Heart right ventricle (tissue), 16 donors: ENCODE measurements at places on chromosomes 6 and 20. TPM values are rescaled to one million over a fixed set of nuclear protein-coding genes. Genes with fewer than 3 reads are reported as not detected.

MAPK13 gene
- total RNA-seq: 1.8 TPM

GRCh38 chr6:558959-559358, 97.9 kb downstream of the HUS1B start:
- no peak for DNase-seq

GRCh38 chr6:163147994-163148393, 266.5 kb upstream of the QKI start:
- DNase-seq: no peak

- DNase-seq: no peak
Measured at GRCh38 chr6:146642921-146643320, 44.1 kb downstream of the ADGB start.

- DNase-seq: no peak
Measured at GRCh38 chr6:149053848-149054558, 263.5 kb upstream of the TAB2 start.

DNA sequence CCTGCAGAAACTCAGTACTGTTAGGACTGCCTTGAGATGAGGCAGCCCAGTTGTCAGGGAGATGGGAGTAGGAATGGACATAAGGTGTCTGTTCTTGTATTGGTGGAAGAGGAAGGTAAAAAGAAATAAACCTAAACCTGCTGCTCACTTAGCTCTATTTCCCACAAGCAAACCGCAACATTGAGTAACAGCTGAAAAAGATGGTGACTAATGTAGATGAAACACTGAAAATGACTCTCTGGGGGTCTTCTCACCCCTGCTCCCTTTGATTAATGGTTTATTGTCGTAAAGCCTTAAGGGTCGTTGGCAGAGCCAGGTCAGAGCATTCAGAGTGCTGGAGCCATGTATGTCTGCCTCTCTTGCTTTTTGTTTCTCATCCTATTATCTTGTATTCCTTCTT, 87.5 kb downstream of the FOXO3 start:
- DNase-seq: no peak

SAPCD1 gene
- total RNA-seq: 0.59 TPM

TCP11 gene
- total RNA-seq: not detected

- no peak for DNase-seq
Measured at GRCh38 chr6:37024656-37025337, 19.3 kb downstream of the FGD2 start.

IRF4 gene
- total RNA-seq: 0.05 TPM

DNA sequence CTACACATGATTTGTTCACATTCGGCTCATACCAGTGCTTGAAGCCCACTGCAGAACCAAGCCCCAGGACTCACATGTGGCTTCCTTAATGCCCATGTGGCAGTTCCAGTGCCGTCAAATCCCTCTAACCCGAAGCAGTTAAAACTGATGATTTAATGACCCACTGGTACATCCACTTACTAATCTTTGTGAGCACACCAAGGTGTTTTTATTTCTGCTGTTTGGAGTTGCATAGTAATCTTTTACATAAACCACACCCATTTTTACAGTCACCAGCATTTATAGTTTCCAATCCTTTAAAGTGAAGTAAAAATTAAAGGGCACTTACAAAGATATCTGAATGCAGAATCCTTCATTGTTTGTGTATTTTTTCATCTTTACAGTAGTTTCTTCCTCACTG, 232.0 kb downstream of the ANKRD60 start:
- no peak for DNase-seq

DNA sequence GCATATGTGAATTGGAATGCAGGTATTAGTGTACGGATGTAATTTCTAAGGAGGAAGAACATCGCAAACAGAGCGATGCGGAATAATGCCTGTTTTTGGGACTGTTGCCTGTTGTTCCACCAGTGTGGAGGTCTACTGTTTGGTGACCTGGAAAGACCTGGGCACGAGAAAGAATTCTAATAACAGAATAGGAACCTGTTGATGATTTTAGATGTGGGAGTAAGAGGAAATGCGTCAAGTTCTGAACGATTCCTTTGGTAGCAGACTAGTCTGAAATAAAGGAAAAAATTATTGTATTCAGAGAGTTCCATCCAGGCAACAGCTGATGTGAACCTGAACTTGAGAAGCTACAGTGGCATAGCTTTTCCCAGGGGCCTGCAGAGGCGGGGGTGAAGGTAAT, 192.1 kb downstream of the DTNBP1 start:
- DNase-seq: no peak

DNA sequence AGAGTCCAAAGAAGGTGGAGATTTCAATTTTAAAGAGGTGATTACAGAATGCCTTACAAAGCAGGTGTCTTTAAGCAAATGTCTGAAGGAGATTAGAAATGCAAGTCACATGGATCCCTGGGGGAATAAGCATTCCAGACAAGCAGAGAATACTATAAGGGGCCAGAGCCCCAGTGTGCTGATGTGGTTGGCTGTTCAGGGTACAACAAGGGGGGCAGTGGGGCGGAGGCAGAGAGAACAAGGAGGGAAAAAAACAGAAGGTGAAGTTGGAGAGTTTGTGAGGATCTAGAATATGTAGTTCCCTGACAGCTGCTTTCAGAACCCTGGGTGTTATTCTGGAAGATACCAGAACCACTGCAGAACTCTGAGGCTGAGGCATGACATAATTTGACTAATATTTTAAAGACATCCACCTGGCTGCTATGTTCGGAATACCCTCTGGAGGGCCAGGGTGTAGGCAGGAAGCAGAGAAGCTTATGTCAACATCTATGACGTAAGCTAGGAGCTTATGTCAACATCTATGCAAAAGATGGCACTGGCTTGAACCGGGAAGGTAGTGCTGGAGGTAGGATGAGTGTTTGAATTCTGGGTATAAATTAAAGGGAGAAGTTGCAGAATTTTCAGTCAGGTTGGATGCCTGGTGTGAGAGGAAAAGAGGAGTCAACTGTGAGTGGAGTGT, 276.3 kb upstream of the AGPAT4 start:
- no peak for DNase-seq

- DNase-seq: no peak
Measured at GRCh38 chr6:166456395-166457156, 73.8 kb upstream of the MPC1 start.

DNA sequence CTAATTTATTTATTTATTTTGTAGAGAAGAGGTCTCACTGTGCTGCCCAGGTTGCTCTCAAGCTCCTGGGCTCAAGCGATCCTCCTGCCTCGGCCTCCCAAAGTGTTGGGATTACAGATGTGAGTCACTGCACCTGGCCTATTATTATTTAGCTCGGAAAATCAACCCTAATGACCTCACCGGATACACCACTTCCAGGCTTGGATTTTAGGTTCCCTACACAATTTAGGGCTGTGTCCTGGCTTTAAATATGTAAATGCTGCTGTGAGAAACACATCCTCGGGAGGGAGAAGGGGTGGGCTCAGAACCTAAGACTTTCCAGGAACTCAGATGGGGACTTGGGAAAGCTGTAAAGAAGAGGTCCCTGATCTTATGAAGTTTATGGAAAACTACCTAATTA, 51.0 kb upstream of the SLC32A1 start:
- DNase-seq: no peak

- DNase-seq: no peak
Measured at GRCh38 chr6:142784344-142784743, 160.6 kb downstream of the HIVEP2 start.

GRCh38 chr20:50073500-50073899, 39.5 kb downstream of the UBE2V1 start:
- DNase-seq: no peak

GSTA2 gene
- total RNA-seq: not detected

- DNase-seq: no peak
Measured at GRCh38 chr6:143733510-143733909, 55.7 kb downstream of the PHACTR2 start.

GRCh38 chr20:14570811-14571210, 233.4 kb upstream of the FLRT3 start:
- DNase-seq: no peak

GRCh38 chr6:160103825-160104100, 17.9 kb upstream of the SLC22A1 start:
- no peak for DNase-seq

DNA sequence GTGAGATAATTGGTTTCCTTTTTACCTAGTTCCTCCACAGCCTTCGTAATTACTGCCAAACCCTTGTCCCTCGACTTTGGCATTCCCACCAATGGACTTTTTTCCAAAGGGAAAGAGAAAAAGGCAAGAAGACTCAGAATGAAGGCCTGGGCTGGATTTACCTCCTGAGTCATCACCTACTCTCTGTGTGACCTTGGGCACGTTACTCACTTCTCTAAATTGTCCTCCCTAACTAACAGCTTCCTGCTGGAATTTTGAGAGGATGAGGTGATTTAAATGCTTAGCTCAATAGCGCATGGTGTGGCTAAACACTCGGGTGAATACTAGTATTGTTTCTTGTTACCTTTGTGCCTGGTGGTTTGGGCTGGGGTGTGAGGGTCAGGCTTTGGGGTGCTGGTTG, 146.6 kb downstream of the DHX35 start:
- DNase-seq: no peak

ZNF391 gene
- total RNA-seq: 1.5 TPM

GRCh38 chr6:21420926-21421325, 172.6 kb upstream of the SOX4 start:
- DNase-seq: no peak

ERVFRD-1 gene
- total RNA-seq: 0.23 TPM

PTPRK gene
- 29.7 TPM for total RNA-seq

DNA sequence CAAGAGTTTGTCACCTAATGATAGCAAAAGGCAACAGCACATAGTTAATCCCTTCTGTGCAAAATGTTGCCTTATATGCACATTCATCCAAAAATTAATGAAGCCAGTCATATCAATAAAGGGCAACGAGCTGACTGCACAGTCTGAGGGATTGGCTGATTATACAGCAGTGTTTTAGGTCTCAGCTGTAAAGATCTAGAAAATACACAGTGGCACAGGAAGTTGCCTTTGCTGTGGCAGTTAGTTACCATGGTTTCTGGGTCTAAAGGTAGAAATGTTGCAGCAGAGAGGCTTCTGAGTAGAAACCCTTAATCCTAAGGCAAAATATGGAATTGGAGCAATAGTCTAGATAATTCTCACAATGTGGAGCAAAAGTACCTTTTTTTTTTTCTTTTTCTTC, 89.7 kb downstream of the SMPDL3A start:
- no peak for DNase-seq

DNA sequence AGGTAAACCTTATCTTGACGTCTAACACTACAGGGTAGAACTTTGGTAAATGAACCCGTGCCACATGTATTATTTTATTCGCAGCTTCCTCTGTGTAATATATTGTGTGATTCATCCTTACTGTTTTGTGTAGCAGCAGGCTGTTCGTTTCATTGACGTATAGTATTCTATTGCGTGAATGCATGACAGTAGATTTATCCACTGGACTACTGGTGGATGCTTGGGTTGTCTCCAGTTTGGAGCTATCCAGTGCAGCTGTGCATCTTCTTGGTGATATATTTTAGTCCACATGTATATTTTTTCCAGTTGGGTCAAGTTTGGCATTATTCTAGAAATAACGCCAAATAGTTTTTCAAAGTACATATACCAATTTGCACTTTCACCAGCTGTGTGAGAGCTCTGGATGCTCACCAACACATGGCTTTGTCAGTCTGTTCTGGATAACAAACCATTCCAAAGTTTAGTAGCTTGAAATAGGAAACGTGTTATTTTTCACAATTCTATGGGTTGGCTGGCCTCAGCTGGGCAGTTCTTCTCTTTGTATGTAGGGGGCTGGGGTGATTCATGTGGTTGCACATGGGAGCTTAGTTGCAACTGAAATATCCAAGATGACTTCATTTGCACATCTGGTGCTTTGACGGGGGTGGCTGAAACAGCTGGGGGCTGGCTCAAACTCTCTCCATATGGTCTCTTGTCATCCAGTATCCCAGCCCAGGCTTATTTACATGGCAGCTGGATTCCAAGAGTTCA, 9.3 kb downstream of the ECT2L start:
- peak; percentile 51 for DNase-seq

BIRC7 gene
- total RNA-seq: not detected

DNA sequence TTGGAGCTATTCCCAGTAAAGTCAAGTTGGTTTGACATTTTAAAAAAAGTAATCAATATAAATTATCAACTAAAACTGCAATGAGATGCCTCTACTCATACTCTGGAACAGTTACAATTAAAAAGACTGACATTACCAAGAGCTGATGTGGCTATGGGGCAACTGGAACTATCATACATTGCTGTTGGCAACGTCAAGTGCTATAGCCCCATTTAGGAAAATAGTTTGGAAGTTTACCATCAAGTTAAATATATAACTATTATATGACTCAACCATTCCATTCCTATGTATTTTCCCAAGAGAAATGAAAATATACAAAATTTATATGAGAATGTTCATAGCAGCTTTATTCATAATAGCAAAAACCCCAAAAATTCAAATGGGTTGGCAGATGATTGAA, 111.4 kb upstream of the HDGFL1 start:
- DNase-seq: no peak

NFATC2 gene
- 5.7 TPM for total RNA-seq

EZR gene
- total RNA-seq: 227 TPM

ARHGAP40 gene
- total RNA-seq: not detected

METTL24 gene
- 2.4 TPM for total RNA-seq

- DNase-seq: no peak
Measured at GRCh38 chr20:51339721-51340450, 202.6 kb downstream of the NFATC2 start.

GRCh38 chr6:144408161-144408560, 123.0 kb downstream of the UTRN start:
- peak; percentile 61 for DNase-seq

- no peak for DNase-seq
Measured at GRCh38 chr20:37366743-37367142, 20.8 kb downstream of the SRC start.

ENPP5 gene
- 5.6 TPM for total RNA-seq

- DNase-seq: no peak
Measured at GRCh38 chr6:147207837-147208754, 3.9 kb downstream of the STXBP5 start.

DNA sequence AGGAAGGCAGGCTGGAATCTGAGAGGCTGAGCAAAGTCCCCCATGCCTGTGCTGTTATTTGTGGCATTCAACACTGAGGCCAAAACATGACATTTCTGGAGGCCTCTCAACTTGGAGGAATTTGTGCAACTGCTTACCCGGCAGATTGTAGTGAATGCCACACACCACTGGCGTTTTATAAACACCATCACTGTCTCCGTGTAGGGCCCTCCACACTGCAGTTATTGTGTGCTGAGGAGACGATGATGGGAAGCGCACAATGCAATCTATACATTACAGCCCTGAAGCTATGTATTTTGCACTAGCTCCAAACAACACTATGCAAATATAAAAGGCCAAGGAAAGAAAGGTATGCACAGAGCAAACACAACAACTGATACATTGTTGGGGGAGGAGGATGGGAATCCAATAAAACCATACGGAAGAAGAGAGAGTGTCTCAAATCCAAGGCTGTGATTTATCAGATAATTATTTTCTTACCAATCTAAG, 106.5 kb downstream of the SMLR1 start:
- DNase-seq: no peak

IER3 gene
- total RNA-seq: 174 TPM

C6orf141 gene
- not detected for total RNA-seq

- no peak for DNase-seq
Measured at GRCh38 chr6:37141281-37142049, 28.5 kb upstream of the PIM1 start.

GRCh38 chr6:6697620-6698019, 109.1 kb downstream of the LY86 start:
- DNase-seq: no peak

NKAIN2 gene
- total RNA-seq: 0.28 TPM
